ENCODE measurements at places on chromosomes 13 and 19. TPM values are rescaled to one million over a fixed set of nuclear protein-coding genes. Genes with fewer than 3 reads are reported as not detected.

- H3K27me3 ChIP-seq, result peaks cover 8% of the 10 kb centered on the region
- H3K4me1 ChIP-seq, result no peaks in the 10 kb centered on the region
- DNase-seq, result peak; percentile 2
- no peaks in the 10 kb centered on the region for H3K36me3 ChIP-seq
- no peak overlapping the region for H3K4me3 ChIP-seq
- H3K27ac ChIP-seq, result no peak overlapping the region
These were observed 51.0 kb upstream of the PDX1 start for GRCh38 chr13:27868641-27869435.

GRCh38 chr13:92547266-92547665 is 679.3 kb upstream of the GPC6 start:
- H3K36me3 ChIP-seq, result no peaks in the 10 kb centered on the region
- no peak overlapping the region for H3K27ac ChIP-seq
- H3K27me3 ChIP-seq, result no peaks in the 10 kb centered on the region
- H3K4me3 ChIP-seq, result no peak overlapping the region
- no peaks in the 10 kb centered on the region for H3K4me1 ChIP-seq

BST2 gene
- 4.7 TPM for total RNA-seq

GRCh38 chr19:19447536-19448237 is 42.2 kb downstream of the GATAD2A start:
- no peak overlapping the region for H3K4me3 ChIP-seq
- H3K27me3 ChIP-seq, result no peaks in the 10 kb centered on the region
- H3K27ac ChIP-seq, result peak overlapping the region; percentile 83
- H3K36me3 ChIP-seq, result peaks cover 13% of the 10 kb centered on the region
- peaks cover 64% of the 10 kb centered on the region for H3K4me1 ChIP-seq
- no peak for DNase-seq

KLK11 gene
- total RNA-seq, result not detected

ZNF730 gene
- total RNA-seq, result 3.5 TPM

DNA sequence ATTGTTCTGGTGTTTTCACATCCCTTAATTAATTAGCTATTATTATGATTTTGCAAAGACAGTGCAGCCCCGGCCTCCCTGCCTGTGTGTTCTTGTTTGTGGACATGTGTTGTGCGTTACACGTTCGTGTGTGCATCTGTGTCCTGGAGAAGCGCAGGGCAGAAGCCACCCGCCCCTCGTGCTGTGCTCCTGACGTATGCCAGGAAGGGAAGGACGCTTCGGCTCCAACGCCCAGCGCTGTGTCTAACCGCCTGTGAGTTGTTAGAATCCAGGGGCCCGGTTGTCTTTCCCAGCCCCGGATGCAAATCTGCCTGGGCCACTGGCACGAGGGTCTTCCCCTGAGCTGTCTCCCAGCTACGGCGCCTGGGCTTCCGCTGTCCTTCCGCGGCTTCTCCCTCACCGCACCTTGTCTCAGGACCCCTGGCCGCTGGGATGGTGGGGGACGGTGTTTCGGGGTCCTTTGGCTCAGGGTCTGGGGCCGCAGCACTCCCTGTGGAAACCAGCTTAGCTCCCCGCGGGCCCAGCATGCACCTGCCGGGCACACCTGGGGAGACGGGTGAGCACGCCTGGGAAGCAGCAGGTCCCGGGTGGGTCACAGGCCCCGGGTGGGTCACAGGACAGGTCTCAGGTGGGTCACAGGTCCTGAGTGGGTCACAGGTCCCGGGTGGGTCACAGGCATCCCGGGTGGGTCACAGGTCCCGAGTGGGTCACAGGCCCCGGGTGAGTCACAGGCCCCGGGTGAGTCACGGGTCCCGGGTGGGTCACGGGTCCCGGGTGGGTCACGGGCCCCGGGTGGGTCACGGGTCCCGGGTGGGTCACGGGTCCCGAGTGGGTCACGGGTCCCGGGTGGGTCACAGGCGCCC is 51.5 kb downstream of the GAS6 start:
- H3K36me3 ChIP-seq, result no peaks in the 10 kb centered on the region
- no peak overlapping the region for H3K4me3 ChIP-seq
- peaks cover 7% of the 10 kb centered on the region for H3K27me3 ChIP-seq
- no peak for DNase-seq
- H3K27ac ChIP-seq, result no peak overlapping the region

- peaks cover 49% of the 10 kb centered on the region for H3K4me1 ChIP-seq
- H3K4me3 ChIP-seq, result peak within 1 kb of the TSS; percentile 91
- no peaks in the 10 kb centered on the region for H3K27me3 ChIP-seq
- peak; percentile 59 for DNase-seq
These were observed at the start of gene PPP1R12C for GRCh38 chr19:55116859-55117662. TSS of gene PPP1R12C (minus strand) at chr19:55117637. CDS start at chr19:55117543, 94 bp downstream.

Measured in muscle of leg (tissue), 16 donors.